Fibroblast of skin of right quadriceps (primary cell): ENCODE measurements at places on chromosomes 13 and 19.
A peak's percentile ranks its signal among the peaks of the same experiment; 100 is the strongest.

DNA sequence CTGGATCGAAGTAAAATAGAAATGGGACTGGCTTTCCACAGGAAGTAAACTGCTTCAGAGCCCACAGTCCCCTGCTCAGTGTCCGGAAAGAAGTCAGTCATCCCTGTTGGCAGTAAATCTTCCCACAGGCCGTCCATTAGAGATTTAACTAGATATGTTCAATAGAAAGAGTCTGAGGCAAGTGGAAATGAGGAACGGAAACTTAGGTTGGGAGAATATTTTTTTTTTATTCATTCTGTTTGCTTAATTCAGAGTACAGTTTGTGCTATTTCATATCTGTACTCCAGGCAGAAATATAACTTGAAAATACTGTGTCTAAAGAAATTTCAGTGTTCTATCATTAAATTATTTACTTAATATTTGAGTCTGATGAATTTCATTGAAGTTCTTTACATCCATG is 22.7 kb downstream of the SLC25A15 start:
- DNase-seq: no peak

DNA sequence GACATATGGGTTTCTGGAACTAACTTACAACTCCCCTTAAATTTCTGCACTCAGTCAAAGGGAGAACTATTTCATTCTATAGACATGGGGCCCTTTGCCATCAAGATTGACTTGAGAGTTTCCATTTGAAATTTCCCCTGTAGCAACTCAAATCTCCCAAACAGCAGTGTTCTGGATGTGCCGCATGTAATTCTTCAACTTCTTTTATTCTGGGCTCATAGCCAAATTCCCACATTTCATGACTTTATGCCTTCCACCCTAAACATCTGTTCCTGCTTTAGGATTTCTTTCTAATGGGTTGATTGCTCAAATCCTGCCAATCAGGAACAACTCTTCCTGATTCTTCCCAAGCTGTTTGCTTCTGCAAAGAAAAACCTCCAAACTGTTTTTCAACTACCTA is 336.0 kb downstream of the TBC1D4 start:
- peak; percentile 40 for DNase-seq

GRCh38 chr13:107730813-107731212 is 484.5 kb downstream of the LIG4 start:
- peak; percentile 48 for DNase-seq

GRCh38 chr19:2726904-2727639 is 5.9 kb upstream of the DIRAS1 start:
- no peak for DNase-seq

DNA sequence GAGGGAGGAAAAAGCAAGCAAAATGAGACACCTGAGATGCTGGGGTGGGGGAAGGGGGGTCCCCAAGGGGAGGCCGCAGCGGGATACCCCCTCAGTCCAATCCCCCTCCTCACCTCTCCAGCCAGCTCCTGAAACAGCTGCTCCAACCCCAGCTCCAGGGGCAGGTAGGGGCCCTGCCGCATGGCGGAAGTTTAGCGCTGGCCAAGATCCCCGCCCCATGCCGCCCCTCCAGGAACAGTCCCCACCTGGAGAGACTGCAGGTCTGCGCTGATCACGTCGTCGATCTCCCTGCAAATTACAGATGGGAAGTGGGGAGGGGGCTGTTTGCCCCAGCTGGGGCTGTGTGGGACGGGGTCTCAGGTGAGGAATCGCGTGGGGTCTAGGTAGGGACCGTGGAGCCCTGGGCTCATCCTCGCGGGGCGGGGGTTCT is 9.0 kb downstream of the CAPN12 start:
- no peak for DNase-seq

GRCh38 chr13:41673640-41674039 is 216.3 kb downstream of the RGCC start:
- no peak for DNase-seq

DNA sequence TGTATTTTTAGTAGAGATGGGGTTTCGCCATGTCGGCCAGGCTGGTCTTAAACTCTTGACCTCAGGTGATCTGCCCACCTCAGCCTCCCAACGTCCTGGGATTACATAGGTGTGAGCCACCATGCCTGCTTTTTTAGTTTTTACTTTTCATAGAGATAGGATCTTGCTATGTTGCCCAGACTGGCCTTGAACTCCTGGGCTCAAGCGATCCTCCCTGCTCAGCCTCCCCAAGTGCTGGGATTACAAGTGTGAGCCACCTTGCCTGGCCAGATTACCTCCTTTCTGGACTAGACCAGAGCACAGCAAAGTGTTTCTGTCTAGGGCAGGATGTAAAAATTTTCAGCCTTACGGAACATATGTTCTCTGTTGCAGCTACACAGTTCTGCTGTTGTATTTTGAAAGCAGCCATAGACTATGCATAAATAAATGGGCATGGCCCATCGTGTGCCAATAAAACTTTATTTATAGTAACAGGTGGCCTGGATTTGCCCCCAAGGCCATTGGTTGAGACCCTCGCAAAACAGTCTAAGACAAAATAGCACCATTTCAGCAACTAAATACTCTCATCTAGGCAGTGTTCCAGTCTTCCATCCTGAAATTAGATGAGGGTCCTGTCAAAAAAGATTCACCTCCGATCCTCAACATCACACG is 36.0 kb downstream of the GNG7 start:
- DNase-seq: no peak

- peak; percentile 55 for DNase-seq
These were observed 22.7 kb downstream of the HPN start for GRCh38 chr19:35063940-35064818.

- peak; percentile 16 for DNase-seq
These were observed 330.3 kb upstream of the MIR17HG start for GRCh38 chr13:91017031-91017668.

DNA sequence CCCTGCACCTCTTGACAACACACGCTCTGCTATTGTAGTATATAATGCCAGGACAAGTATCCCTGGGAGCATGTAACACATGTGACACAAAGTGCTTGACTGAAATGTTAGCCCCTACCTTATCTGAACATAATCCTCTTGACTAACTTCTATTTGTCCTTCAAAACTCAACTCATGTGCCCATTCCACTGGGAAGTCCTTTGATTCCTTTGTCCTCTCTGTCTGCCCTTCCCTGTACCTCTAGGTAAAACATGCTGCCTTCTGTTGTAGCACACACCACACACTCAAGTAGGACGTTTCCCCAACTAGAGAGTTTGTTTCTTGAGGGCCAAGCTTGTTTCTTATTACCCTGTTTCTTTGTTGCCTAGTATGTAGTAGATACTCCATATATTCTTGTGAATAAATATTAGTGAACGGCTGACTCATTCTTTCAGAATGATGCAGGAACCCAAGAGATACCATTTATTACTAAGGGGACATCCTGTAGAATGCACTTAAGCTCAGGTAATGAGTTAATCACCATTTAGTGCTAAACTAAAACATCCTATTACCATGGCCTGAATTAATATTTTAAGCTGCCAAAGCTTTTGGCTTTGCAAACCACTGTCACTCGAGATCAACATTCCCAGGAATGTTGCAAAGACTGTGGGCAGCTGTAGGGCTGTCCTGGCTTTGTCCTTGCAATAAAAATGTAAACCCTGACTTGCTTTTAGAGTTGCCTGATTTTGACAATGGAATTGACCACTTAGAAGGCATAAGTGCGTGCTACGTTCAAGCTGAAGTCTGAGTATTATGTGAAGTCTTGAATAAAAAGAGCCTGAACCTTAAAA is 313.4 kb downstream of the COG6 start:
- DNase-seq: no peak

DNA sequence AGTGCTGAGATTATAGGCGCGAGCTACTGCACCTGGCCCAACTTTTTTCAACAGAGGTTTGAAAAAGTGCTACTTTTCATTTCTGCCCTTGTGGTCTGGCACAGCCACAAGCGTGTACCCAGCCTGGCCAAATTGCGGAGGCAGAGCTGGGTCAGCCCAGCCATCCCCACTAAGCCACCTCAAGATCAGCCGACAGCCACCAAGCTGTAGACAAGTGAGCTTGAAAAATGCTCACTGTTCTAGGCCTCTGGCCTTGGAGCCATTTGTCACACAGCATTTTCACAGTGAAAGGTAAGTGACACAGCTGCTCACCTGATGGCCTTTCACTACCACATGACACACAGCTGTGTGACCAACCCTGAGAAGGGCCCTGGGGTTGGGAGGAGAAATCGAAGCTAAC is 27.3 kb downstream of the DNMT1 start:
- DNase-seq: no peak

- no peak for DNase-seq
These were observed 826 bp downstream of the RASIP1 start for GRCh38 chr19:48739404-48740163.

DNA sequence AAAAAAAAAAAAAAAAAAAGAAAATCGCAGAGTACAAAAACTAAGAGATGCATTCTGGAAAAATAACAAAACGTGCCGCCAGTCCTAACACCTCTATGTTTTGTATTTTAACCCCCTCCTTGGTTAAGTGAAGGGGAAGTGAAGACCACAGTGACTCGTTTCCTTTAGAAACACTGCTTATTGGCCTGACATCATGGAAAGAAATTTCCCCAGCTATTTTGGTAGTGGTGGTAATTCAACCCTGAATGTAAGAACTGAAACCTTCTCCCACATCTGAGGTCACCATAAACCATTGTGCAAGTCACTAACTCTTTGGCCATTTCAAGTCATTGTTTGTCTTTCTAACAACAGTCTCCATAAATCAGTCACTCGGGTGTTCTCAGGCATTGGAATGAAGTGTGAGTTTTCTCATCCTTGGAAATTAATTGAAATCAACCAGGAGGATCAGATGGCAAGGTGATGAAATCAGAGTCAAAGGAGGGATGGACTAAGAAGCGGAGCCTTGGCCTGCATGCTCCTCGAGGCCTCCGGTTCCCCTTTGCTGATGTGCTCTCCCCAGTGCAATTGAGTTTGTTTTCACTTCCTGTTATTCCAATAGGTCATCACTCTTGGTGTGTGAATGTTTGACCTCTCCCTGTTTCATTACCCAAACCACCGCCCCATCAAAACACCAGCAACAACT is 443.9 kb downstream of the FGF9 start:
- peak; percentile 20 for DNase-seq

- DNase-seq: peak; percentile 82
These were observed 4.9 kb upstream of the GIPC3 start for GRCh38 chr19:3580156-3580934.

GRCh38 chr13:37797631-37798030 is 71.9 kb downstream of the TRPC4 start:
- peak; percentile 76 for DNase-seq

DNA sequence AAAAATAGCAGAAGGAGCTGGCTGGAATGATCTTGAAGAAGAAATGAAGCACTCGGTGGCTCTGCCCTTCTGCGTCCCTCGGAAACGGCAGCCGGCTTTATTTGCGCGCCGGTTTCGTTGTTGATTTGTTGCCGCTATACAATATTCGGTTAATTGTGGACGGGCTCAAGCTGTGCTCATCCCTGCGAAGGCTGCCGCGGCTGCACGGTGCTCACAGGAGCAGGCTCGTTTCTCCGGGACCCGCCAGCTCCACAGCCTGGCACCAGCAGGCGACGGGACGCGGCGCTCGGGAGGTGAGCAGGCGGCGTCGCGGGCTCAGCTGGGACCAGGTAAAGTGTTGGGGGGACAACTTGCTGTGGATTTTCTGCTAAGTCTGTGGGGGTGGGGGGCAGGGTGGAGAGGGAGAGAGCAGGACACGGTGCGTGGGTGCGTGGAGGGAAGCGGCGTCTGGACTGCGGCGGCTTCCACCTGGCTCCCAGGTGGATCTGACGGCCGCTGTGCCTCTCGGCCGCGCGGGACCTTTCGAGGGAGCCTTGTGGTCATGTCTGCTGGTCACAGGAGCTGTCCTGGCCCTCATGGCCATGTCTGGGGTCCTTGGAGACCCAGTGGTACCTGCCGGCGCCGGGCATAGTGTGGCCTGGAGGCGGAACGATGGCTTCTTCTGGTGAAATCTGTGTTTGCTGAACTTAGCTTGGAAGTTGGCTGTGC is 90.9 kb downstream of the TEX29 start:
- DNase-seq: no peak

GRCh38 chr13:50843257-50844083 is at the start of gene DLEU7:
TSS of gene DLEU7 (minus strand) at chr13:50843692. CDS start at chr13:50843646, 46 bp downstream.
- DNase-seq: no peak

DNA sequence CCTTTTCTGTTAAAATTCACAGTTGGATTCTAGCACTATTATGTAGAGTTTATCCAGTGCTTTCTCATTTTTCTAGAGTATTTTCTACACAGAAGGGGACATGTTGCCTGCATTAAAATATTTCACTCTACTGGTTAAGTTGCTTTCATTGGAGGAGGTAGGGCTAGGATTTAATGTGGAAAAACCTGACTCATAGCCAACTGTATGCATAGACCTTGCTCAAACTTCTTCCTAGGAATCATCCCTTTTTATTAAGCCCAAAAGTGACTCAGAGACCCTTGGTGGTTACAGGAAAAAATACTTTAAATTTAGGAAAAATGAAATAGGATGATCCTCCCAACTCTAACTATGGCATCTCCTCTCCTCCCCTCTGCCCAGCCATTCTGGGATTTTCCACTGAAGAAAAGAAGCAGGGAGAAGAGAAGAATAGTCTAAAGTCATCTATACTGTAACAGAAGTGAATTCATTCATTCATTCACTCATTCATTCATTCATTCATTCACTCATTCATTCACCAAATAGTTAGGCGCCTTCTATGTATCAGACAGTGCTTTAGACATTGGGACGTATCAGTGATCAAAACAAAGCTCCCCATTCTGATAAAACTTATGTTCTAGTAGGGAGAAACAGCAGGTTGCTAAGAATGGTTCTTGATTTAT is 109.0 kb upstream of the HTR2A start:
- DNase-seq: peak; percentile 79

DNA sequence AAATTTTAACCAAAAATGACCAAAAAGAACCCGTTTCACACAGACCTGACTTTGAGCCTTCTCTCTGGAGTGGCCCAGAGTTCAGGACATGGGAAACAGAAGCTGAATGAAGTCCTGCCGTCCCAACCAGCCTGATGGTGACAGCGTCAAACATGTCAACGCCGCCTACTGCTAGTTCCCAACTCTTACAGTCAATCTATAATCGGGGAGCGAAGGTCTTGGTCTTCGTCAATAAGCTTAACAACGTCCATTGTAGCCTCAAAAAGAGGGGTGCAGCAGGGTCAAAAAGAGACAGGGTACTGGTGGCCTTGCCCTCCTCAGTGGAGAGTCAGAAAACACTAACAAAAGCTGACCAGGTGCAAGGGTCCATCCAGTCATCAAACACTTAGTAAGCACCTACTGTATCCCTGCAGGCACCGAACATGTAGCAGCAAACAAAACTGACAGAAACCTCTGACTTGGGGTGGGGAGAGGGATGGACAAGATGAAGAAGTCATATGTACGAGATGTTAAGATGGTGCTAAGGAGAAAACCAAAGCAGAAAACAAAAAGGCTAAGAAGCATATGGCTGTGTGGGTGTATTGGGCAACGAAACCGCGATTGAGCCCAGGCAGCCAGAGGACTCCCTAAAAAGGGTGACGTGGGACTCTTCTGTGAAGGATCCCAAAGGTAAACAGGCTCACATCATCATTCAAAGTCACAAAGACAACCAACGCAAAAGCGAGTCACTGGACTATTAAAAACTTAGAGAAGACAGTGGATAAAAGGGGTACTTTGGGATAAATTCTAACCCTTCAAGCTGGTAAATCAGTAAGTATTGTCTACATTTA is 12.0 kb downstream of the MLLT1 start:
- DNase-seq: no peak
